ENCODE measurements at places on chromosomes 13 and 19. TPM values are rescaled to one million over a fixed set of nuclear protein-coding genes. Genes with fewer than 3 reads are reported as not detected.

Gene CEACAM4
- not detected for total RNA-seq

- DNase-seq = peak; percentile 47
- H3K36me3 ChIP-seq = no peaks in the 10 kb centered on the region
- H3K4me1 ChIP-seq = peaks cover 9% of the 10 kb centered on the region
- 0 out of 2 replicates have a peak overlapping the region, but pooled peaks have one; percentile 16 for H3K4me3 ChIP-seq
Observed at GRCh38 chr19:4208385-4209094, 20.8 kb upstream of the EBI3 start.

Gene EFNB2
- total RNA-seq = 13.4 TPM

Gene MTMR6
- 7.7 TPM for total RNA-seq

DNA sequence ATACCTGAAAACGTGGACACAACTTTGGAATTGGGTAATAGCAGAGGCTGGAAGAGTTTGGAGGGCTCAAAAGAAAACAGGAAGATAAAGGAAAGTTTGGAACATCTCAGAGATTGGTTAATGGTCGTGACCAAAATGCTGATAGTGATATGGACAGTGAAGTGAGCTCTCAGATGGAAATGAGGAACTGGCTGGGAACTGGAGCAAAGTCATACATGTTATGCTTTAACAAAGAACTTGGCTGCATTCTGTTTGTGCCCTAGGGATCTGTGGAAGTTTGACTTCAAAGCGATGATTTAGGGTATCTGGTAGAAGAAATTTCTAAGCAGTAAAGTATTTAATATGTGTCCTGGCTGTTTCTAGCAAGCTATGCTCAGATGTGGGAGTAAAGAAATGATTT lies 136.2 kb downstream of the DNAJC3 start:
- H3K27me3 ChIP-seq = no peaks in the 10 kb centered on the region
- no peaks in the 10 kb centered on the region for H3K36me3 ChIP-seq
- H3K4me1 ChIP-seq = no peaks in the 10 kb centered on the region
- no peak overlapping the region for H3K4me3 ChIP-seq
- H3K27ac ChIP-seq = no peak overlapping the region
- DNase-seq = no peak

Gene CCDC106
- 6.7 TPM for total RNA-seq

Gene KIR2DL3
- total RNA-seq = not detected

- H3K4me1 ChIP-seq = no peaks in the 10 kb centered on the region
- no peak for DNase-seq
- no peaks in the 10 kb centered on the region for H3K27me3 ChIP-seq
Observed at GRCh38 chr19:3196064-3196932, 10.6 kb downstream of the NCLN start.

Gene MISP3
- total RNA-seq = 6.7 TPM

Gene COX7A1
- not detected for total RNA-seq

Gene FARP1
- 62.1 TPM for total RNA-seq

- DNase-seq = peak; percentile 41
- no peak overlapping the region for H3K27ac ChIP-seq
- H3K36me3 ChIP-seq = no peaks in the 10 kb centered on the region
Observed at GRCh38 chr19:41449079-41449864, 6.3 kb downstream of the ERICH4 start.

Gene B3GNT3
- 47.7 TPM for total RNA-seq

GRCh38 chr19:48466561-48467325 lies 2.4 kb upstream of the CYTH2 start:
- DNase-seq = no peak
- H3K36me3 ChIP-seq = peaks cover 14% of the 10 kb centered on the region
- H3K27ac ChIP-seq = no peak overlapping the region
- no peaks in the 10 kb centered on the region for H3K27me3 ChIP-seq
- peaks cover 11% of the 10 kb centered on the region for H3K4me1 ChIP-seq
